ENCODE measurements at places on chromosomes 6 and 20.

GRCh38 chr20:334578-334977 is 9.2 kb downstream of the SOX12 start:
- DNase-seq, result no peak

- no peak for DNase-seq
Observed at GRCh38 chr6:29227235-29227634, 56.5 kb downstream of the OR2J2 start.

DNA sequence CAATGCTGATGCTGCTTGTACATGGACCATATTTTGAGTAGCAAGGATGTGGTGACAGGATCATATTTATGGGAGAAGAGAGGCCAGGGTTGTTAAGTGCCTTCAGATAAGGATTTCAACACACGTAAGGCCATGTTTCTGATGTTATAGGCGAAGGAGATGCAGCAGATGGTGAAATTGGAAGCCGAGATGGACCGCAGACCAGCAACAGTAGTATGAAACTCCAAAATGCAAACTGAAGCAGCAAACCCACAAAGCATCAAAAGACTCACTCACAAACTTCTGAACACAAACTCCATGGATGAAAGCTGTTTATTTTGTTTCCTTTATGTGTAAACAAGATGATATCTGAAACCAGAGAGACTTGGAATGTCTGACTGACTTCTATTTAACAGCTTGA is 35.6 kb upstream of the LAMP5 start:
- DNase-seq, result no peak

DNA sequence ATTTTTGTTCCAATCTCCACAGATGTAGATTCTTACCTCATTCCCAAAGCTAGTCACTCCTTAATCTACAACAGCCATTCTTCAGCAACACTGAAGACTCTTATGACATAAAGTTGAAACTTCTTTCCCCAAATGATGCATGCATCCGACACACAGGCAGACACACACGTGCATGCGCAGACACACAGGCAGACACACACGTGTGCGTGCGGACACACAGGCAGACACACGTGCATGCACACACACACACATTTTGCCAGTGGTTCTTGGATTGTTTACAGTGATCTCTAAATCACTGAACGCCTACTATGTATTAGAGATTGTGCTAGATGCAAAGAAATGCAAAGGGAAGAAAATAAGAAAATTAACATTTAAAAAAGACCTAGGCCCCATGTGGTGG is 9.0 kb upstream of the TRPC4AP start:
- no peak for DNase-seq

DNA sequence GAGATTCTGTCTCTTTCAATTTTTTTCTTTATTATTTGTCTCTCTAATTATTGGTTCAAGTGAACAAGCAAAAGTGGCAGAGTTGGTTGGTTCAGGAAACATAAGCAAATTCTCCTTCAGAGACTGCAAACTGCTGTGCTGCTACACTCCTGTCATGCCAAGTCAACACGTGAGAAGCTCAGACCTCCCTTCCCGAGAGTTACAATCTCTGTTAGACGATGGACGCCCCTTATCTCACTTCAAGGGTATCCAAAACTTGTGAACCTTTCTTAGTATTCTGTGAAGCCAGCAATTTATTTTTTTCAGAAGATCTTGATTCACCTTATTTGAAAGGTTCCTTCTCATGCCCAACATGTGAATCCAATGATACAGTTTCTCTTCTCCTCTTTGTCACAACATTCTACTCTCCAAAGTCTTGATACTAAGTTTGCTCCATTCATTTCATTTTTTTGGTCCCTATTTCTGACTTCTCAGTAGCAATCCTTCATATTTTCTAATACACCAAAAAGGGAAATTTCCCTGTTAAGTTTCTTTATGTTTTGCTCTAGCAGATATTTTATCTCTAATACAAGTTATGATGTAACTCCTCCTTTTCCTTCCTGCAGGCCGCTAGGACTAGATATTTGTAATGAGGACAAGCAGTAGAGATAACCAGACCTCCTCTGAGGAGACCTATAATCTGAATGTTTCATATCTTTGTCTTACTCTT is 448.8 kb upstream of the CITED2 start:
- no peak for DNase-seq

GRCh38 chr6:105550955-105551620 is 148.2 kb upstream of the PREP start:
- no peak for DNase-seq

DNA sequence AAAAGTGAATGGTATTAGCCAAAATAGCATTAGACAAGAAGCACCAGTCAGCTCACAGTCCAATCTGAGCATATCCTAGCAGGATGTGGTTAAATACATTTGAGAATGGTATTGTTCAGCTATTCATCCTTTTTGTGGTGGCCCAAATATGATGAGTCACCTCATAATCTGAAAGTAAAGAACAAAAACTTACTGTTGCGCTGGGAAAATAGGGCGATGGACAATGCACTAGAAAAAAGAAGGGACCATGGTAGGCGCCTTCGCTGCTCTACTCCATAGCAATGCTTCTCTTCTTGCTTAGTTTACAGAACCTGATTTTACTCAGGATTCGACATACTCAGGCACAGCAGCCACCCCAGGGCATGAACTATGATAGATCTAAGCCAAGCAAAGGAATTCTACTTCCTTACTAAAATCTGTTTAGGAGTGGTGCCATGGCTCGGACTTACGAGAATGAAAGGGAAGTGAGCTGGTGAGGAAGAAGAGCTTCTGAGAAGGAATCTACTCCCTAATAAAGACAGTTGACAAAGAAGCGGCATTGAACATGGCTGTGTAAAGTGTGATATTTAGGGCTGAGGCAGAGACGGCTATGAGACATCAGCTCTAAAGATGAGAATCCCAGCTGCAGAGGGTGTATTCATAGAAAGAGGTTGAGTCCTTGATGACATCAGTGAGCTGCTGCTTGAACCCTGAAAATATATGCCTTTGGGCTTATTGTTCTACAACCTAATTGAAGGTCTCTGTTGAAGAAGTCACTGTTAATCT is 16.6 kb upstream of the FBXO9 start:
- DNase-seq, result no peak

DNA sequence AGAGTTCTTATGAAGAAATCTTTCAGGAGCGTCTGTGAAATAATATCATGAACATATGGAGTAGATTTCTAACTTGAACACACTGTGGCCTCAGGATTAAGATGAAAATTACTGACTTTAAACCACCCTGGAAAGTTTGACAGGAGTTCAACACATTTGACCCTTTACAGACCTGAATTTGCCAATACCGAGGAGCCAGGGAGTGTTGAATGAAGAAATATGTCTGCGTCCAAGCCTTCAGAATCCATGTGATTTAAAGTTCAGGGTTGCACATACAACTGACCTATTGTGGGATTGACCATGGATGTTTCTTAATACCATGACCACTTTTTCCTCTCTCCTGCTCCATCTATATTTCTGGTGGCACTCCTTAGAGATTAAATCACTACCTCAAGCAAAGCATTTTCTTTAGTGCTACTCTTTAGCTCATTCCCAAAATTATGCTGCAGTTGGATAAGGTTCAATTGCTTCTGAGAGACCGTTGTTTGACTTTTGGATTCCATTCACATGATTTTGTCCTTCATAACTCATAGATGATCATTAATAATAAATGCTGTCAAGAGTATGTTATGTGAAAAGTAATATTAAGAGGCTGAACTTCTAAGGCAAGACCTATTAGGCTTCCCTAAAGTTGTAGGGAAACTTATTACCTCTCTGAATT is 57.4 kb downstream of the PRL start:
- no peak for DNase-seq

- no peak for DNase-seq
Observed at GRCh38 chr6:24829657-24830056, 30.9 kb upstream of the ARMH2 start.

GRCh38 chr20:25054995-25055629 is 2.8 kb downstream of the ACSS1 start:
- DNase-seq, result no peak

DNA sequence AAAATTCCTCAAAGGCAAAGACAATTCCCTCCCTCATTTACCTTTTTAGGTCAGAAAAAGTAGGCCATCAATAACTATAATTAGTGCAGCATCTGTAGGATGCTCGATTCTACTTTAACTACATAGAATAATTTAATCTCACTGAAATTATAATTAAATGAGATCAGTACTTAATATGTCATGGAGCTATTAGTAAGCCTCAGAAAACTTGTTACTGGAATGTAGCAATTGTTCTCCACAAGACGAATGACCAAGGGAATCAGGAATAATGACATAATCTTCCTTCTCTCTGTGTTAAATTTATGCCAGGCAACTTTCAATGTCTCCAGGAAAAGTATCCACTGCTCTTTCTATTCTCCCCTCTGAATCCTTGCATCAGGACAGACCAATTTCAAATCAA is 34.1 kb downstream of the SESN1 start:
- DNase-seq, result no peak

GRCh38 chr20:709423-709822 is 33.8 kb upstream of the SCRT2 start:
- no peak for DNase-seq

GRCh38 chr6:9186148-9186547 is 750.8 kb upstream of the SLC35B3 start:
- no peak for DNase-seq
